ENCODE measurements at places on chromosomes 5 and 9.

DNA sequence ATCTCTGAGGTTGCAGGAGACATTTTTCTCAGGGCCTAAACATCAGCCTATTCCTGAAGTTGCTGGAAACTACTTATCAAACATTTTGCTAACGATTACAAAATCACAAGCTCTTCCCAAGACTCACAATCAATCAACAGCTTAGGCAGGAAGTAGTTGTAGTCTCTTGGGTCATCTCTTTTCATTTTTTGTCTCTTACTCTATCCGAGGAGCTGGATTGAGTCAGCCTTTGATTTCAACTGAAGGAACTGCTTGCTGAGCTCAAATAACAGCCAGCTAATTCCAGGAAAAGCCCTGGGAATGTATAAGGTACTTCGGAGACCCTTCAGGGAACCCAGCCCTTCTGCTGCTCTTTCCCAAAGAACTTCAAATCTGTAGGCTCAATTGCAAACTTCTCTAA, 398.9 kb downstream of the PLK2 start:
- peaks cover 37% of the 10 kb centered on the region for H3K4me1 ChIP-seq
- H3K27ac ChIP-seq = no peak overlapping the region
- DNase-seq = no peak
- no peak overlapping the region for H3K4me3 ChIP-seq

DNA sequence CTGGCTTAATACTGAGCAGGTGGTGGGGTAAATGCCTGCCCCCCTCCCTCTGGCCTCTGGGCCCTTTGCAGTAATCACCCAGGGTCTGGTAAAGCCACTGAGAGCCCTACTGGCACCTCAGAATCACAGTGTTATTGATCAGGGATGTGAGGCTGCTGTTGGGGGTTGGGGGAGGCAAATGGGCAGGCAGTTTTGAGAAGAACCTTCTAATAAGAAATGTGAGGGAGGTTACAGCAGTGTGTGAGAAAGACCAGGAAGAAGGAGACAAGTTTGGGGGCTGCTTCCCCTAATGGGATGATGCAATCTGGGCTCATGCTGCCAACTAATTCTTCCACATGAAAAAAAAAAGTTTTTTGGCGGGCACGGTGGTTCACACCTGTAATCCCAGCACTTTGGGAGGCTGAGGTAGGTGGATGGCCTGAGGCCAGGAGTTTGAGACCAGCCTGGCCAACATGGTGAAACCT, 3.1 kb upstream of the B4GALT7 start:
- peaks cover 3% of the 10 kb centered on the region for H3K27me3 ChIP-seq
- no peak overlapping the region for H3K27ac ChIP-seq
- peaks cover 36% of the 10 kb centered on the region for H3K36me3 ChIP-seq
- no peak for DNase-seq

DNA sequence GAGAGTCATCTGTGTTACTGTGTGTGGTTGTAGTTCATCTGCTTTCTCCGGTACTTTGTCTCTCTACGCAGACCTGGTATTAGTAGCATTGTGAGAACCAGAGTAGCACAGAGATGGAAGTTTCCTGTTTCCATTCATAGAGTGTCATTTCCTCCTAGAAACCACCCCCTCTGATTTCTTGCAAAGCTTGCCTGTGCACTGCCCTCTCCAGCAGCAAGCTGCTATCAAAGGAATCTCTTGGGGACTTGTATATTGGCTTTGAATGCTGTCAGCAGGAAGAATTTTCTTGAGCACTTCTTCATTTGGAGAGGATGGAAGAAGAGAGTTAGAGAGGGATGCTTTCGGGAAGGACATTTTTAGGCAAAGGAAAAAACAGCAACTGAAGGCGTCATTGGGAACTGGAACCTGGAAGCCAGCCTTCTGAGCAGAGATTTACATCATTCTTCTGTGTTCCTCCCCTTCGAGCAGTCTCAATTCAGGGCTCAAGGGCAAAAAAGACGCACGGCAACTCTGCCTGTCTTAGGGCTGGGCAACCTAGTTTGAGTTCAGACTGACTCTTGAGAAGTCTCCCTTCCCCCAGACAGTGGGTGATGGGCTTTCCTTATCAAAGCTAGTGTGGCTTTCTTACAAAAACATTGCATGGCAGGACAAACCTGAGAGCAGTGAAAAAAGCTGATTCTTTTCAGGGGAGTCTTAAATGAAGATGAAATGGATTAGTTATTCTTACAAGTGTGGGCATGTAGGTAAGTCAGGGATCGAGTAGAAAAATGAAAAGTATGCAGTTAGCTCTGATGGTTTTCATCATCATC, 226.3 kb downstream of the AOPEP start:
- H3K27me3 ChIP-seq = peaks cover 3% of the 10 kb centered on the region
- DNase-seq = peak; percentile 14
- no peaks in the 10 kb centered on the region for H3K36me3 ChIP-seq
- peak overlapping the region; percentile 43 for H3K4me3 ChIP-seq
- H3K4me1 ChIP-seq = peaks cover 32% of the 10 kb centered on the region

DNA sequence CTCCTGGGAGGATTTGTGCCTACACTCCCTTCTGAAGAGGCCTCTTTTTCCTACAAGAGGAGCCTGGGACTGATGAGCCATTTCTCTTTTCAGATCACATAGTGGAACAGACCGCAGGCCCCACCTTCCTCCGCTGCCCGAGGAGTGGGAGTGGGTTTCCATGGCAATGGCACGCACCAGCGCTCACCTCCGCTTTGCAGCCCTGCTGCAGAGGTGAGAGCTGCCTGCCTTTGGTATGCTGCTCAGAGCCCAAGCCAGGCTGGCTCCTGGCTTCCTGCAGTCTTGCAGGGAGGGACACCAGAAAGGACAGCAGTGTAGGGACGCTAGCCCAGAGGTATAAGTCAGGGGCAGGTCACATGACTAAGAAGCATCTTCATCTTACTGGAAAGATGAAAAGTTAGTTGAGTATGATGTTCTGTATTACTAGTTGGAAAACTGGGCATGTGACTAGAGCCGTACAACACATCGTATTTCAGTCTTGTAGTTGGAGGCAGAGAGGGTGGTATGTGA, 12.4 kb downstream of the PTTG1 start:
- peak overlapping the region; percentile 22 for H3K27ac ChIP-seq
- no peak for DNase-seq
- H3K4me3 ChIP-seq = no peak overlapping the region
- H3K27me3 ChIP-seq = peaks cover 6% of the 10 kb centered on the region
- peaks cover 16% of the 10 kb centered on the region for H3K4me1 ChIP-seq
- H3K36me3 ChIP-seq = peaks cover 6% of the 10 kb centered on the region

GRCh38 chr5:56270058-56270457, 36.9 kb upstream of the ANKRD55 start:
- DNase-seq = no peak
- no peaks in the 10 kb centered on the region for H3K36me3 ChIP-seq
- H3K27ac ChIP-seq = no peak overlapping the region

DNA sequence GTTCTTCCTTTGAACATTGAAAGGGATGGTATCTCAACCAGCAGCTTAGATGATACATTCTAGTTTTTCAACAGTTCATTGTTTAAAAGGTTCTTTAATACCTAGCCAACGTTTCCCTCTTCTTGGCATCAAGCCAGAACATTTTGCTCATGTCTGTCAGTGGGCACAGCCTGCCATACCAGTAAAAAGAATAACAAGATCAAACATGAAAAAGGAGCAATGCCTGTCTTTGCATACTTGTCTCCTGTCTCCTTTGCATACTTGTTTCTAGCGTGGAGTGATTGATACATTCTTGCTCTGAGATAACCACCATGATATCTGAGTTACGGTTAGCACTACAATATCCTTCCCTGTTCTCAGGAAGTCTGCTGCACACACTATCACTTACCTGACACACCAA, 248.6 kb upstream of the DAPK1 start:
- no peak overlapping the region for H3K4me3 ChIP-seq
- H3K36me3 ChIP-seq = no peaks in the 10 kb centered on the region
- DNase-seq = no peak
- no peak overlapping the region for H3K27ac ChIP-seq

DNA sequence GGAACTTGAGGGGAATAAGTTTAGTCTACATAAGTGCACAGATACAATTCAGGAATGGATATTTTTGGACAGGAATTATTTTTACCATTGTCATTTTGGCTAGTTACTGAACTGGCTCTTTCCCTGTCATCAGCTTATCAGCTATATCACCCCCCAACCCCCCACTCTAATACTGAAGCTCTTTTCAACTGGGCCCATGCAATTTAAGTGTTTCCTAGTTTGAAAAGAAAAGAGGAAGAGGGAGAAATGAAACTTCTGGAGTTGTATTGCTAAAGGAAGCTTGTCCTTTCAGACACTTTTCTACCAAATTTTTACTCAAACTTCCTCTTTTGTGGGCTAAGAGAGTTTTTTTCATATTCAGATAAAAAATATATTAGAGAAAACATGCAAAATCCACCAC, 18.5 kb upstream of the TIMD4 start:
- H3K4me1 ChIP-seq = no peaks in the 10 kb centered on the region
- no peaks in the 10 kb centered on the region for H3K36me3 ChIP-seq
- H3K27ac ChIP-seq = no peak overlapping the region
- H3K27me3 ChIP-seq = peaks cover 2% of the 10 kb centered on the region
